A549 (cell line): ENCODE measurements at places on chromosomes 11 and 22.

DNA sequence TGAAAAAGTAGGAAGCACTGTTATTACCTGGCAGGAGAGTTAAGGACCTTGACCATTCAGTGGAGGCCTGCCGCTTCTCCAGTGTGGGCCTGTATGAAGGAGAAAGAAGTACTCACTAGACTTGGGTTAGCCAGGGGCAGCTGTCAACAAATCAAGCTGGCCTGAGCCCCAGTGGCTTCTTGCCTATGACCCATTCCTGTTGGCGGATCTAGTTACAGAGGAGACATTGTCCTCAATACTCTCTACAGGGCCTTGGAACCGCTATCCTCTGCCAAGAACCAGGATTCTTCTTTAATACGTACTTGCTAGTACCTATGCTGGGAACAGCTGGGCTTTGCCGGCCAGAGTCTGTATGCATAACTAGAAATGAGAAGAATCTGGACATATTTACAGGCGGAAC lies 68.1 kb downstream of the ALX4 start:
- no peak for DNase-seq

DNA sequence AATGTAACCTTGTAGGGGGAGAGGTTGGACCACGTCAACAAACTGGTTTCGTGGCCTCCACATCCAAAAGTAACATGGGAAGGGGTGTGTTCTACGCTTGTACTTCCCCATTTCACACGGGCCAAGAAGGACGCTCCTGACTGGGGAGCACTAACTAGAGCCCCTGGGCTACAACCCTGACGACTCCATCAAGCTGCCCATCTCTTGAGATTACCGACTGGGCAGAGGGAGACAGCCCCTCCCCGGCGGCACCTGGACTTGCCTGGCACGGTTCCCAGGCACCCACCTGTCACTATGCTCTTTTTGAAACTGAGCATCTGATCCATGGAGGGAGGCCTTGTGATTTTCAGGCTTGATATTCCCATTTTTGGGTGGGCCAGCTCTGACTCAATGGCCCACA lies 68.5 kb downstream of the SHANK2 start:
- no peak for DNase-seq

GRCh38 chr11:88300888-88301487 lies 36.5 kb downstream of the CTSC start:
- DNase-seq: no peak

- DNase-seq: no peak
These were observed 40.7 kb downstream of the LMO1 start for GRCh38 chr11:8222820-8223512.

- DNase-seq: no peak
These were observed 28.2 kb upstream of the LIPT2 start for GRCh38 chr11:74521666-74522252.

DNA sequence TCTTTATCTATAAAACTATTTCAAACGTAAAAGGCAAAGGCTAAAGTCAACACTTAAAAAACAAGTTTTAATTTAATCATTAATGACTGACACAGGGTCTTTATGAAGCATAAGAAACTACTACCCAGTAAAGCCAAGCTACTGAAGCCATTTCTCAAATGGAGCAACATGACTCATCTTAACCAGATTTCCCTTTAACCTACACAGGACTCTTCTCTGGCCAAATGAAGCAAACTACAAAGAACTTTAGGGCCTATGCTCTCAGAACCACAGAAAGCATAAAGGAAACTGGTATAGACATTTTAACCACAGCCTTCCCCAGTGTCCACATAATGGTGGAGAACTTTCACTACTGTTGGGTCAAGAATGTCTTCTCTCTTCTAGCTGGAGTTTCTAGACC lies 34.7 kb downstream of the ALG9 start:
- no peak for DNase-seq

DNA sequence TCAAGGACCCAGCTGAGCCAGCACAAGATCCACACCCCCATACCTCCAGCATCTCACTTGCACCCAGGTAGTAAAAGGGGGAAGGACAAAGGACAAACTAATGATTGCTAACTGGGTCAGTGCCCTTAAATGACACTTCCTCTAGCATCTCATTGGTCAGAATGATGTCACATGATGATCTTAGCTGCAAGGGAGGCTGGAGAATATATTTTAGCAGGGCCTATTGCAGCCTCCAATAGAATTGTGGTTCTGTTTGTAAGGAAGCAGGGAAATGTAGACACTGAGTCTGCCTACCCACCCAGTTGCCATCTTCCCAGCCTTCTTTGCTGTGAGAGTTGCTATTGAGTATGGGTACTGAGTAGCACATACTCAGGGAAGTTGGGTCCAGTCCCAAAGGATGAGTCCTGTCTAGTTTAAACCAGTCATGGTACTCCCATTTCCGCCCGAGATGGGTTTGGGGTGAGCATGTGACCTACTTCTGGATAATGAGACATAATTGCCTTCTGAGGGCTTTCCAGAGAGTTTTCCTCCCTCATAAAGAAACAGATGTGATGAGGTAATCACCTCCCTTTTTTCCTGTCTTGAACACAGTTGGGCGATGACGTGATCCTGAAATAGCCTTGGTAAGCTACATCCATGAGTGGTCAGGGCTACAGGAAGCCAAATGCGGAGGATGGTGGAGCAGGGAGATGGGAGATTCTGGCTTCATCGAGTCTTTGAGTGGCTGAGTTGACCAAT lies 5.5 kb upstream of the DNAL4 start:
- DNase-seq: no peak

GRCh38 chr11:79342686-79343085 lies 98.1 kb downstream of the TENM4 start:
- no peak for DNase-seq

GRCh38 chr11:121476379-121477032 lies 23.7 kb upstream of the SORL1-AS1 start:
- DNase-seq: peak; percentile 11

DNA sequence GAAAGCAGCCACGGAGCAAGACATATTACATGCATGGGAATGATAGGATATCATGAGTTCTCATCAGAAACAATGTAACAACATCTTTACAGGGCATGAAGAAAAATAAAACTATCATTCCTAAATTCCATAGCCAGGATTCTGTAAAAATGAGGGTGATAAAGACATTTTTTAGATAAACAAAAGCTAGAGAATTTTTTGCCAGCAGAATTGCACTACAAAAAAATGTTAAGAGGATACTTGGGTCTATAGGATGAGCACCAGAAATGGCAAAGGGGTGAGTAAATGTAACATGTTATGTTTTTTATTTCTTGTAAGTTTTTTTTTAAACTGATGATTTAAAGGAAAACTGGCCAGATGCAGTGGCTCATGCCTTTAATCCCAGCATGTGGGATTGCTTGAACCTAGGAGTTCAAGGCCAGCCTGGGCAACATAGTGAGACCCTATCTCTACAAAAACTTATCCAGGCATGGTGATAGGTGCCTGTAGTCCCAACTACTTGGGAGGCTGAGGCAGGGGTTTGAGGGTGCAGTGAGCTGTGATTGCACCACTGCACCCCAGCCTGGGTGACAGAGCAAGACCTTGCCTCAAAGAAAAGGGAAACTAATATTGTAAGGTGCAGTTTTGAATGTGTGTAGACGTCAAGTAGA lies 33.2 kb downstream of the TBX1 start:
- no peak for DNase-seq

GRCh38 chr22:20583471-20583922 lies 76.1 kb downstream of the MED15 start:
- DNase-seq: no peak

DNA sequence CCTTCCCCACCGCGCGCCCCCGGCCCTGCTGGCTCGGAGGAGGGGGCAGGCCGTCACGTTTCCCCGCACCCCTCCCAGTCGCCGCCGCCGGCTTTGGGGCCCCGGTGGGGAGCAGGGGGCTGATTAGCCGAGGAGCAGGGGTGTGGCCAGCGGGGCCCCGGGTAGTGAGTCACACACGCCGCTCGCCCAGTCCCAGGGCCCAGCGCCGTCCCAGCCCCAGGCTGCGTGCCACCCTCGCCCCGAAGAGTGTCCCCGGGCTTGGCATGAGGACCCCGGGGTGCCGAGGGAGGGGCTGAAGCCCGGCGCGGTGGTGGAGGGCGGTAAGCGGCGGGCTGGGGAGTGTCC lies 34.4 kb downstream of the PRDM11 start:
- peak; percentile 89 for DNase-seq

GRCh38 chr11:61290905-61291690 lies 4.0 kb downstream of the VWCE start:
- no peak for DNase-seq

GRCh38 chr22:49704345-49705215 lies 123.1 kb downstream of the BRD1 start:
- DNase-seq: no peak

DNA sequence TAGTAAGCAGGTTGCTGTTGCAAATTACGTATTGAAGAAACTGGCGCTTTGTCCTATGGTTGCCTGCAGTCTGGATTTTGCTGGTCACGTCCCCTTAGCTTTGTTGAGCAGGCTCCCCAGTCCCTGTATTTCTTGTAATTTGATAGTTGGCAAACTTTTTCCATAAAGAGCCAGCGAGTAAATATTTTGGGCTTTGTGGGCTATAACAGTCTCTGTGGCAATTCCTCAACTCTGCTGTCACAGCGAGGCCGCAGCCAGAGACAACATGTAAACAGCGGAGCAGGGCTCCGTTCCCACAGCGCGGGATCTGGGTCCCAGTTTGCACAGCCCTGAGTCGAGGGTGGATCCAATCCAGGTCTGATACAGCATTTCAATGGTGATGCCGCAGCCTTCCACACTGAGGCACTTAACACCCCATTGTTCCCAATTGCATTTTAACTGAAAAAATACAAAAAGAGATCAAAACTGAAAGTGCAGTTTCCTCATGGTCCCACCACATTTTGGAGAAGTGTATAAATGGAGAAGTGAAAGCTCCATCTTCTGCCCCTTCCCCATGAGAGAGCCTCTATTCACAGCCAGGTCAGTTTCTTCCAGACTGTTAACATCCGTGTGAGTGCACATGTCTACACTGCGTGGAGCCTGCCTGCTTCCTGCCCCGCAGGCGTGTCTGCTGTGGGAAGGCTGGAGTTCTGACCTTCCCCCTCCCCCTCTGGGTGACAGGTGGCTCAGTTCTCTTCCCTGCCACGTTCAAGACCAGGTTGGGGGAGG lies 89.1 kb downstream of the RPS6KA4 start:
- DNase-seq: no peak

- DNase-seq: no peak
These were observed 27.2 kb downstream of the WNT11 start for GRCh38 chr11:76179147-76179546.
